ENCODE measurements at places on chromosomes 3 and 15.

GRCh38 chr3:105368566-105369499, 2.1 kb downstream of the ALCAM start:
- no peak for DNase-seq

GRCh38 chr3:152395764-152396163, 127.0 kb downstream of the MBNL1 start:
- no peak for DNase-seq

DNA sequence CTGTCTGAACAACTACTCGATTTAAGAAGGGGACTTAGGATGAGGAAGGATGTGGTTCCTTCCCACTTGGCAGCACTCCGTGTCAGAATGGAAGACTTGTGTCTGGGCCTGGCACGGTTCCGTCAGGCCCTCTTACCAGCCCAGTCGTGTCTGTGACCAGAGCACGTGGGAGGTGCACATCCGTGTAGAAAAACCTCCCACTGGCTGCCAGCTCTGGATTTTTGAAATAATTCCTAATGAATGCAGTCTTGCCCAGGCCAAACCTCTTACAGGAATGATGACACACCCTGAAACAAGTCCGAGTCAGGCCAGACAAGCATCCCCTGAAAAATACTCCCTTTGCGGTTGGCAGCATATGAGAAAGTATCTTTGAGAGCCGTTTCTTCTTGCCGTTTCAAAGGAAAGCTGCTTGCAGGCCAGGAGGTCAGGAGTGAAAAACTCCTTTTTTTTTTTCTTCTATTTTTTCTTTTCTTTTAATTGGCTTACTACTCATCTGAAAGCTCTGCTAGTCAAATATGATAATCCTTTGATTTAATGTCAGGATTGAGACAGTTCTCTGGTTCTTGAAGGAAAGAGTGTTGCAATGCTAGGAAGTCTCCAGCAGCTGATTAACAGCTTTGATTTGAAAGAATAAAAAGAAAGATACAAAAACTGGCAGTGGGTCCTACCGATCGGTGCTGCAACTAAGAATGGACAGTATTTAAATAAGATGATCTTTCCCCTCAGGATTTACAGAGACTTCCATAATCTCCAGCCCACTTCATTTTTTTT, 19.8 kb downstream of the IL1RAP start:
- DNase-seq = no peak

GRCh38 chr15:100114571-100114970, 227.2 kb downstream of the ADAMTS17 start:
- no peak for DNase-seq

DNA sequence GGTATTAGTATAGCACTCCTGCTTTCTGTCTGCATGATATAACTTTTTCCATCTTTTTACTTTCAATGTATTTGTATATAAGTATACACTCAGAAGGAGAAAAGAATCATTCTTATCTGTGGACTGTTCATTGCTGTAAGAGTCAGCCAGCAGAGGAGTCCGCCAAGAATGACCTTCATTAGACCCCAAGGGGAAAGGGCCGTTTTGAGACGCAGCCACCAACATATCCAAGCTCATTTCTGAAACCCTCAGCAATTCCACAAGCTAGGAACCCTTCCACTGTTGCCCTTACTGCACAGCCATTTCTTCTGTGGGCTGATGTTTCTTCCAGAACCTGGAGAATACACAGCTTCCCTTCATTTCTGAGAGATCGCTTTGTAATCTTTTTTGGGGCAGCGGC, 301.8 kb downstream of the ADAMTS17 start:
- DNase-seq = no peak

DNA sequence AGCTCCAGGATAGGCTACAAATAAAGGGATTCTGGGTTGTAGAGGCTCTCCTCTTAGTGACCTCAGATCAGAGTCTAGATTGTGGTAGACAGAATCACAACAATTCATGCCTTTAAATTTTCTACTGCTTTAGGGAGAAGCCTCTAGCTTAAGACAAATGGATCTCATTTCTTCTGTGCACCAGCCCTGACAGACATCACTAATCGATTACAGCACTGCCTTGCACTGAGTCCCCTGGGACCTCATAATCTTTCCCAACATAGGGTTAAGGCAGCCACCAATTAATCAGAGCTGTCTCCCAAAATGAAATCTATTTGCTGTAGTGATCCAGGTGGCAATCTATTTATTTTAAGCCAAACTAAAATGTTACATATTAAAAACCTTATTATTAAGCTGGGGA, 436.5 kb upstream of the WNT5A start:
- no peak for DNase-seq

DNA sequence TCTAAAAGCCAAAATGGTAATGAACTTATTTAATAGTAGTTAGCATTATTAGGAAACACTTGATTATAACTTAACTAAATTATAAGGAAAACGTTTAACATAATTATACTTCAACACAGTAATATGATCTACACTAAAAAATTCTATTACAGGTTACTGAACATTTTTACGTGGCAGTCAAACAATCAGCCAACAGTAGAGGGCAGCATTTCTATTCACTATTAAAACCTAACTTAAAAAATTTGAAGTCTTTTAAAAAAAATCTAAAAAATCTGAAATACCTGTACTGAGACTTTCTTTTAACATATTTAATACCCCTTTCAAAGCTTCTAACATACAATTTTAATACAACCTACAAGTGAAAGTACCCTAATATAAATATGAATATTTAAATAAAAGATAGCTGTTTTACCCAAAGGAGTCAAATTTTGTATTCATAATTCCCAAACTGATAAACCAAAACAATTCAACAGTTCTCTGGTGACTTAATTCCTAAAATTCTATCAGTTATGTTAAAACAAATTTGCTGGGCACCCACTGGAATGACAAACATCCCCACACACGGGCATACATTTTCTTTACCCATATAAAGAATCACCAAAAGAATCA, 41.5 kb downstream of the DLG1 start:
- DNase-seq = no peak

- no peak for DNase-seq
Measured at GRCh38 chr3:6526861-6527260, 334.1 kb upstream of the GRM7 start.

GRCh38 chr15:55796321-55796965, 53.5 kb upstream of the PRTG start:
- DNase-seq = no peak

- no peak for DNase-seq
Measured at GRCh38 chr3:10566451-10566850, 61.1 kb upstream of the ATP2B2 start.

- no peak for DNase-seq
Measured at GRCh38 chr15:27702581-27702980, 396.5 kb downstream of the OCA2 start.

GRCh38 chr3:129573493-129573892, 30.5 kb downstream of the H1-8 start:
- no peak for DNase-seq

DNA sequence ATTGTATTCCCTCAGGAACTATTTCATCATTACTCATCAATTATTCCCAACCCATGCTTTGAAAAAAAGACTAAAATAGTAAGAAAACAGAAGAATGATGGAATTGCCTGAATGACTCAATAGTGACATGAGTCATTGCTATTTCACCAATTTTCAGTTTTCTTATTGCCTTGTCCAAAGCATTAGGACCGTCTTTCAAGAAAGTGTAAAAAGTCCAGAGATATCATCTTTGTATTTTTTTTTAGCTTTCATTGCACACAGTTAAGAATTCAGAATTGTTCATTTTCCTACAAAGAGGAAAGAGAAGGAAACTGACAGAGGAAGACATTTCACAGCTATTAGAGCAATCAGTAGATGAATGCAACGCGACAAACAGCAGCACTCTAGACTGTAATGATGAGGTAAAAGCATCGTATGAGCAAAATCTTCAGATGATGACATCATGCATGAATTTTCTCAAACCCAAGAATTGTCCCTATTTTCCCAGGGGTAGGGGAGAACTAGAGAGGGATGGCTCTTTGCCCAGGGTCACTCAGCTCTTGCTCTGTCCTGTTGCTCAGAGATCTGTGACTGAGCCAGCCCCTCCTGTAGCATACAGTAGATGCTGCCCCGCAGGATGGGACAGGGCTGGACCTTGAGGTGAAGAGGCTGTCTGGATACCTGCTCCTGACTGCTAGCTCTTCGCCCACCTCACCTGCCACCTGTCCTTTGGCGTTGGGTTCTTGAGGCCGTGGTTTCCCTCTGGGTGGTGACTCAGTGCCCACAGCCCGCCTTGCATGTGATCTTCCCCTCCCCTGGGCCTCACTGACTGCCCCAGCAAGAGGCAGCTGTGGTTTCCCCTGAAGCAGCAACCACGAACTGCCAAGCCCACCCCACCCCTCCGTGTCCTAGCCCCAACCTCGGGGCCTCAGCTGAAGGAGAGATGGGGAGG, 84.8 kb downstream of the PPCDC start:
- DNase-seq = no peak

GRCh38 chr15:96353416-96353929, 23.0 kb downstream of the NR2F2 start:
- DNase-seq = no peak

DNA sequence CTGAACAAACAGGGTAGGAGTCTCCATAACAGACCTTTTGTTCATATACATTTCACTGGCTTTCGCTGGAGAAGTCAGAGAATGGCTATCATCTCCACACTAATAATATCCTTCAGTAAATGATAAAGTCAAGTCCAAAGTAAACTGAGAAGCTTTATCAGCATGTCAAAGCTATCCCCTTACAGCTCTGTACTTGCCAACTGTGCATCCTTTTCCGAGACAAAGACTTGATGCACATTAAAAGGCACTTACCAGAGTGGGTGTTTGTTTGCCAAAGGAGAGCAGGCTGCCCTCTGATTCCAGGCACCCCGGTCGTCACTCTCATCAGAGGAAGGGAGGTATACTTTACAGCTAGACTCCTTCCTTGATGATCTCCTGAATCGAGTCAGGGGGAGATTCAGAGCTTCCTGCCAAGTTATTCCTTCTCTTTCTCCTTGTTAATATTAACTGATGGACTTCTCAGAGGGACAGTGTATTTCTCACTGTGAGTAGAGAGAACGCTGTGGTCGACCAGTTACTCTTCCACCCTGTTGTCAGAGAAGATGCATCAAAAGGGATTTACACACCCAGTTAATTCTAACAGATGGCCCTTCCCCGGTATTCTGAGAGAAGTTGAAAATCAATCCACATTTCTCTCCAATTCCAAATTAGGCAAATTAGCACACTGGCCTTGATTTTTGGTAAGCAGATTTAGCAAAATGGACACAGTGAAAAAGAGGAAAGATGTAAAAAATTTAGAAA, 504.7 kb upstream of the NR2F2 start:
- no peak for DNase-seq

GRCh38 chr3:16182183-16182582, 7.7 kb downstream of the GALNT15 start:
- DNase-seq = no peak

- DNase-seq = no peak
Measured at GRCh38 chr15:71079208-71080044, 35.8 kb upstream of the THSD4 start.

DNA sequence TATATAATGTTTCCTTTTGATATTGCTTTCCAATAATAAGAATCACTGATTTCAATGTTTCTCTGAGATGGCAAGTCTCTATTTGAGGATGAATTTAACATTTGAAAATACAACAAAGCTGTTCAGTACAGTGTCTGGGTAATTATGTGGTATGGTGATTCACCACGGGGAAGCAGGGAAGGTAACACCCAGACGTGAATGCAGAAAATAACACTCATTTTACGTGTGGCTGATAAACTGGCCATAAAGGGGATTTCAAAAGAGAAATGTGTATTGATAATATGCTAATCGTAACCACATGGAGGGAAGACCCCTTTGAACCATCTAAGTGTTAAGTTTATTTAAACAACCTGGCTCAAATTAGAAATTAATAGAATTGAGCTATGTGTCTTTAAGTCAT, 344.6 kb downstream of the GRM7 start:
- DNase-seq = no peak

DNA sequence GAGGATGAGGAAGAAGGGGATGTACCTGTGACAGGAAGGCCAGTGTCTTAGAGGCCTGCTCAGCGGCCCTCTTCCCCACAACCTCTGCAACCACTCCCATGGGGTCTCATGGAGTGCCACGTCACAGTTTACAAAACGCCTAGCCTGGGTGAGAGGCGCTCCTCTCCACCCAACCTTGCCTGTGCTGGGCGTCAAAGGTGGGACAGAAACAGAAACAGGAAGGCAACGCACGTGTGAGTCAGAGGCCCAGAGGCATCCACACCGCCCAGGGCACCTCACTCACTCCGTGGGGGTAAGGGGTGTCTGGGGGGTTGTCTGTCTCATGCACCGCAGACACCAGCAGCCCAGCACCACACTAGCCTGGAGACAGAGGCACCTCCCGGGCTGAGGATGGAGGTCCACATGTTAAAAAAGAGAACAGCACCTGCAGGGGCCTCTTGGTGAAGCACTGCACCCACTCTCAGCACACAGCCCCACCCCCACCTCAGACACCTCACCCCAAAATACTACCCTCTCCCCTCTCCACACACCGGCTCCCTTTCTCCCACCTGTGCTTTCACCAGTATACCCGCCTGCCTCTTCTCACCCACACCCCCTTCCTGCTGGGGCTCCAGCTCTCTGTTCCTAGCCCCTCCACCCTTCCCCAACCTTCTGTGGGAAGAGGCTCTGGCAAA, 4.7 kb upstream of the CALML4 start:
- DNase-seq = no peak

DNA sequence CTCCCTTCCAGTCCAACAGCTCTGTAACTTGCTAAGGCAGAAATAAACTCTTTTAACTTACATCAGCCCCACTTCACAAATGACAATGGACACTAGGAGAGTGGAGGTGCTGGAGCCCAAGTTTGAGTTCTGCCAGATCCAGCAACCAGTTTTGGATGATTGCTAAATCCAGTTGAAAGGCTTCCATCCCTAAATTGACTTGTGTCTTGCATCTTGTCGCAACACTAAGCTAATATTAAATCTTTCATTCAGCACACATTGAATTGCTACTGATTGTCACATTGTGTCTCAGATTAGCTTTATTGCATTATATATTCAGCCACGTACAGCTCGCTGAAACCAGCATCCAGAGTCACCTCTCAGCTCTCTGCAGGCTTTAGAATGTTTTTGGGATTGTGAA, 41.7 kb upstream of the LIPC start:
- DNase-seq = no peak

DNA sequence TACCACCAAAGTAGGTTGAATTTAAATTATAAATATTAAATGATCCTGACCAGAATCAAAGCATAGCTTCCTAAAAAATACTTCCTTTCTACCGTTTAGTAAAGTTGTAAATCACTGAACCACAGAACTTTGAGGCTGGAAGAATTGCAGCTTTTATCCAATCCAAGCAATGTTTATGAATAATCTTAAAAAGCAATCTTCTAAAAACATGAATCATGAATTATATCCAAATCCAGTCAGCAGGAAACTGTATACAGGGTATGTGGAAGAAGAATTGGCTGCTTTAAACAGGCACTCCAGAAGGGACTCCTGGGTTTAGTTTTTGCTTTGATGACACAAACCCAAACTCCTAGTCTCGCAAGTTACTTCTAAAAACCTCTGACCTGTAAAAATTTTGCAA, 30.2 kb downstream of the HEG1 start:
- no peak for DNase-seq

- DNase-seq = no peak
Measured at GRCh38 chr15:80645494-80646065, 49.5 kb upstream of the ABHD17C start.

GRCh38 chr3:102230057-102230456, 204.8 kb upstream of the ZPLD1 start:
- DNase-seq = no peak

- no peak for DNase-seq
Measured at GRCh38 chr3:173865900-173866498, 468.5 kb downstream of the NLGN1 start.

GRCh38 chr15:78636378-78636859, 4.6 kb downstream of the CHRNB4 start:
- DNase-seq = no peak

GRCh38 chr3:159763011-159763601, 225.5 kb upstream of the IL12A start:
- no peak for DNase-seq

Data from cortex of kidney (tissue), 1 donor.